ENCODE measurements at places on chromosomes 3 and 15.

- no peak for DNase-seq
Observed at GRCh38 chr3:116306720-116307119, 138.6 kb downstream of the LSAMP start.

DNA sequence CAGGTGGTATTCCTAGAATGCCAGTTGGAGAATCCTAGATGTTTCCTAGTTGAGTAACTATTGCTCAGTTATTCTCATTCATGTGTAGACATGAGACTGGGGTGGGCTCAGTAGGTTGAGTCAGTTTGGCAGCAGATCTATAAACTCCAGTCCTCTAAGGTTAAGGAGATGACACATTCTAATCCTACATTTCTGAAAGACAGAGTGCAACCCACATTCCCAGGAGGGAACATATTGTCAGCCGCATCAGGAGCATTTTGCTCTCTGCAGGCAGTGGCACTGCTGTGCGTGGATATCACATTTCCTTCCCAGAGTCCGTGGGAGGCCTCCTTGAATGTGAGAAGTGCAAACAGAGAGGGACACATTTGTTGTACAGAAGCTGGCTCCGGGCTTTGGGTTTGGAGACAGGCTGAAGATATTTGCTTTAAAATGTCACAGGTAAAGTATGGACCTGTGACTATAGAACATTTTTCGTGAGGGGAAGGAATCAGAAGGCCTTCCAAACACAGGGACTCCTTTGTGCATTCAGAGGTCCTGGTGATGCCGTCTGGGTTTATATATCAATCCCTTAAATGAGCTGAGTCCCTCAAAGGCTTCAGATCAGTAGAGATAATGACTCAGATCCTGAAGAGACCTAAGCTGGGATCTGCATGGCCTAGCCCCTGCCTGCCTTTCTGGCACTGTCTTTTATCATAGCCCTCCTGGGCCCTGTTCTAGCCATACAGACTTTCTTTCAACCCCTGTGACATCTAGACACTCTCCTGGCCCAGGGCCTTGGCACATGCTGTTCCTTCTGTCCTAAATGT, 156.5 kb downstream of the CADPS start:
- no peak for DNase-seq

DNA sequence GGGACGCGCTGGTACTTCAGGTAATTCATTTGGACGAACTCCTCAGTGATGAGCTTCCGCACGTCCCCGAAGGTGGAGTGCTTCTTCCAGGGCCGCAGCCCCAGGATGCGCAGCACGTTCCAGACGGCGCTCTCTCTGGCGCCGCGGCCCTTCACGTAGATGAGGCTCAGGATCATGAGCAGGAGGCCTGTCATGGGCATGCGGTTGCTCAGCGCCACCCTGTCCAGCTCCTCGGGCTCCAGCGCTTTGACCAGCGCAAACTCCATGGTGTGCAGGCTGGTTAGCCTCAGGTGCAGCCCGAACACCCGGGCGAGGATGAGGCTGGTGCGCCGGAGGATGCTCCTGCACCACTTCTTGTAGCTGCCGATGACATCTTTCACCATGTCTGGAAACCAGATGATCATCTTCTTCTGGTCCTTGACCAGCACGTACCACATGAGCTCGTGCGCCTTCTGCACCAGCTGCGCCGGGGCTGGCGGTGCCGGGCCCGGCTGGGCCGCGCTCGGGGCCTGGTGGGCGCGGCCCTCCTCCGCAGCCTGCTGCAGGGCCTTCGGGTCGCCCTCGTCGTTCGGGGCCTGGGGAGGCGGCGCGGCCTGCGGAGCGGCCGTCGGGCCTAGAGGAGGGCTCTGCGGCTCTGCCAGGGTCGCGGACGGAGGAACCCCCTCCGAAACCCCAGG, 501 bp downstream of the NDN start:
- DNase-seq: no peak

GRCh38 chr3:149895769-149896168, 74.9 kb downstream of the PFN2 start:
- no peak for DNase-seq

- DNase-seq: no peak
Observed at GRCh38 chr3:98406034-98406433, 15.6 kb downstream of the OR5K3 start.

DNA sequence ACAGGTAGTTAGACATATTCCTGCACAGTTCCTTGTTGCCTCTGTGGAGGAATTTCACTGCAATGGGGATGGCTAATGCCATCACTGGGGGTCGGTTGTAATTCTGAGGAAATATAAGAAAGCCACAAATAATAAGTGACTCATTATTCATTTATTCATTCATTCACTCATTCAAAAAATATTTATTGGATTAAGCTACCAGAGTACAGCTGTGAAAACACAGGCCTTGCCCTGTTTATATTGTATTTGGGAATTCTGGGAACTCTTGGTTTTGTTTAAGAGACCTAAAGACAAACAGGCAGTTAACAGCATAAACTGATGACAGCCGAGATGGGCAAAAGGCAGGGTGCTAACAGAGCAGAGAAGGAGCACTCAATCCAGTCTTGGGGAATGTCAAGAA, 23.6 kb downstream of the PTX3 start:
- DNase-seq: no peak

DNA sequence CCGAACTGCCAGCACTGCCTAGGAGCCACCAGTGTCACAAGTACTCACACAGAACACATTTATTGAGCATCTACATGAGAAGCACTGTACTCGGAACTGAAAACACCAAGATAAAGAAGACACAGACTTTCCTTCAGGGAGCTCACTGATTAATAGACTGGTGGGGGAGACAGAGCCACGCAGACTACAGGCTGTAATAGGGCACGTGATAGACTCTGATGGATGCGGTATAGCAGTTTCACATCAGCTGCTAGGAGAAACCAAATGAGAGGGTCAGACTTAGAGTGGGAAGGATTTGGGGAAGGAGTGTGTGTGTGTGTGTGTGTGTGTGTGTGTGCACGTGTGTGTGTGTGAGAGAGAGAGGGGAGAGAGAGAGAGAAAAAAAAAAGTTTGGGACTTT, 12.1 kb downstream of the EPHB1 start:
- DNase-seq: no peak

DNA sequence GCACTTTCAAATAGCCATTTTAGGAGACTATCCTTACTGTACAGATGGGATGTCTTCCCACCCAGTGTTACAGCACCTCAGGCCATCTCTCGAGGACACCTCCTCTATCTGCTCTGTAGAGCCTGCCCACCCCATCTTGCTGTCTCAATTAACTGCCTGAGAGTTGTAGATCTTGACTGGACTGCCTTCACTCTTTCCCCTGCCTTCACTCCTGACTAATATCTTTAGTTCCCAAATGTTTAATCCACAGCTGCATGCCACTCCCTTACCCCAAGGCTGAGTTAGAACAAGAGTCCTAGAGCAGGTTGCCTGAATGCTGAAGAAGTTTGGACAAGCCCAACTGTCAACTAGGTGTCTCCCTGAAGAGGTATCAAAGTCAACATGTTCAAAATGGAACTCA, 1.3 kb upstream of the PP2D1 start:
- no peak for DNase-seq

- no peak for DNase-seq
Observed at GRCh38 chr15:68712886-68713285, 107.8 kb downstream of the ANP32A start.

GRCh38 chr3:189272500-189273119, 100.8 kb downstream of the TPRG1 start:
- DNase-seq: no peak

GRCh38 chr3:18234717-18235335, 190.3 kb downstream of the SATB1 start:
- no peak for DNase-seq

- DNase-seq: no peak
Observed at GRCh38 chr3:49761661-49762060, 24.7 kb downstream of the IP6K1 start.

- no peak for DNase-seq
Observed at GRCh38 chr3:155778462-155778861, 27.6 kb downstream of the C3orf33 start.

- DNase-seq: no peak
Observed at GRCh38 chr15:68704496-68705021, 116.1 kb downstream of the ANP32A start.

DNA sequence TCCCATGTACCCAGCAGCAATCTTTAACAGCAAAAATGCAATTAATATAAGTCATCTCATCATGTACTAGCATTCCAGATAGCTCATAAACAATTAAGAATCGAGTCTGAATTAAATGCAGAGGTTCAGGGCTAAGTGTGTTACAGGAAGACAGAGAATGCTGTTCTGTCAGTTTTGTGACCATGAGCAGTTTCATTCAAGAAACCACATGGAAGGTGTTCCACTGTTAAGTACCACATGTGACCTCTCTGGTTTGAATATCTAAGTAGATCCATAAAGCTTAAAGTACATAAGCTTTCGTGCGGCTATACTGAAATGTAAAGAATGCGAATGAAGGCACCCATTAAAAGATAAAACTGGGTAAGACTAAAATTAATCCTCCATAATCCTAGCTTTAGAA, 272.3 kb downstream of the IL5RA start:
- no peak for DNase-seq

DNA sequence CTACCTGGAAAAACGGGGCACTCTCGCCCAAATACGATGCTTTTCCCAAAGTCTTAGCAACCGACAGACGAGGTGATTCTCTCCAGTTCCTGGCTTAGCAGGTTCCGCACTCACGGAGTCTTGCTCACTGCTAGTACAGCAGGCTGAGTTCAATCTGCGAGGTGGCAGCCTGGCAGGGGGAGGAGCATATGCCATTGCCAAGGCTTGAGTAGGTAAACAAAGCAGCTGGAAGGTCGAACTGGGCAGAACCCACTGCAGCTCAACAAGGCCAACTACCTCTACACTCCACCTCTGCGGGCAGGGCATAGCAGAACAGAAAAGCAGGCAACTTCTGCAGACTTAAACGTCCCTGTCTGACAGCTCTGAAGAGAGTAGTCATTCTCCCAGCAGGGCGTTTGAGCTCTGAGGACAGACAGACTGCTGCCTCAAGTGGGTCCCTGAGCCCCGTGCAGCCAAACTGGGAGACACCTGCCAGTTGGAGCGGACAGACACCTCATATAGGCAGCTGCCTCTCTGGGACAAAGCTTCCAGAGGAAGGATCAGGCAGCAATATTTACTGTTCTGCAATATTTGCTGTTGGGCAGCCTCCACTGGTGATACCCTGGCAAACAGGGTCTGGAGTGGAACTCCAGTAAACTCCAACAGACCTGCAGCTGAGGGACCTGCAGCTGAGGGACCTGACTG, 73.4 kb upstream of the CADM2 start:
- no peak for DNase-seq

DNA sequence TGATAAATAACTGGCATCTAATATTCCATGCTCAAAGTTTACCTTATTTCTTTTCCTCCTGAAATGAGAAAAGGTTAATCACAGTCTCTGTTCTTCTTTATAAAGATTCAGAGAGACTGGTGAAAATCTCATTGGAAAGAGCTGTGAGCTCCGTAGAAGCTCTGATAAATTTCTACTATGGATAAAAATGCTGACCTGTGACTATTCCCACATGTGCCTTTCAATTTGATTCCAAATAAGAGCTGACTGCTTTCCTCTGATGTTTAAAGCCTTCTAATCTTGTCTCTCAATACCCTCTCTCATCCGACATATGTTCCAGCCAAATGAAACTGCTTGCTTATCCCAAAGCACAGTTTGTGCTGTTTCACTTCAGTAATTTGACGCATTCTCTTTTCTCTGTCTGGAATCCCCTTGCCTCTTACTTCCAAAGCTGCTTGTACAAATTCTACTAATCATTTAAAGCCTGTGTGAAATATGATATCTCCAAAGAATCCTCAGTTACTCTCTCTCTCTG, 130.1 kb downstream of the RTP4 start:
- no peak for DNase-seq

- no peak for DNase-seq
Observed at GRCh38 chr3:74075241-74075640, 450.5 kb upstream of the PDZRN3 start.

GRCh38 chr15:85128621-85129020, 147.0 kb downstream of the PDE8A start:
- DNase-seq: no peak

GRCh38 chr15:82966671-82967071, 14.2 kb upstream of the HOMER2 start:
- DNase-seq: no peak

- DNase-seq: no peak
Observed at GRCh38 chr3:56775838-56776555, 25.8 kb downstream of the ARHGEF3 start.

- DNase-seq: peak; percentile 32
Observed at GRCh38 chr3:42501681-42502428, 588 bp upstream of the VIPR1 start.

DNA sequence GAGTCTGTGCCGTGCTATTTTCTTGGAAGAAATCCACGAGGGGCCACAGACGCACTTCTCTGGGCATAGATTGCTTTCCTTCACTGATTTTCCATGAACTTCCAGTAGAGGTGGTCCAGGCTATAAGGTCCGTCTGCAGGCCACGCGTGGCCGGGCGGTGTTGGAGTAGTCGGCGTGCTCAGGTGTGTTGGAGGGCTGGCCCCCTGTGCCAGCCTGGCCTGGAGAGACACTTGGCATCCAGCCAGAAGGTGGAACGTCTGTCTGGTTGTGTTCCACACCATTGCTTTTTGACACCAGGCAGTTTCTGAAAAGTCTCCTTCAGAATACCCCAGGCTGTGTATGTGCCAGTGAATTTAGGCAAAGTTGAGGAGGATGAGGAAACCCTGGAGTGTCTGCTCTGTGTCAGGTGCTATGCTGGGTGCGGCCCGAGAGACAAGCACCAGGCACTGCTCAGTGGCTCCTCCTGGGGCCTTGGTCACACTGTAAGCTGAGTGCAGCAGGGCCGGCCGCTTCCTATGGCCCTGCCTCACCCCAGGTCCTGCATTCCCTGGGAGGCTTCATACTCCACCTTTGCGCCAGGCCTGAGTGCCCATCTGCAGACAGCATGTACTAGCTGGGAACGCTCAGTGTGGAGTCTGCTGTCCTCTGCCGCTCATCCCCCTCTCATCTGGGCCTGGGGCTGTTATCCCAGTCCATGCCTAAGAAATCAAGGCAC, 52.1 kb upstream of the TAMM41 start:
- no peak for DNase-seq

DNA sequence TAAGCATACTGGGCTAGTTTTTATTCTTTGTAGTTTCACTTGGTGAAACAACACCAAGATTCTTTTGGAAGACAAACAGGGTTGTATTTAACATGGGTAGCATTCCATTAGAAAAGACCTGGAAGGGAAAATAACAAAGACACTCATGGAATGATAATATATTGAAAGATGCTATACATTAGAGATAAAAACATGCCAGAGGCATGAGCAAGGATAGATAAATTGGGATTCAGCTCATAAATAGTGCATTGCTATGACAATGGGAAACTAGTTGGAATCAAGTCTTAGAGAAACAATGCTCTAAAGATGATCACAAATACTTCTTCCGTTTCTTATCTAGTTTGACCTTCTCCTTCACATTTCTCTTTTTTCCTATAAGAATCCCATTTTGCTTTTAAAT, 677.4 kb downstream of the ZNF385D start:
- no peak for DNase-seq

GRCh38 chr3:16257309-16257708, 7.4 kb downstream of the DPH3 start:
- DNase-seq: no peak

DNA sequence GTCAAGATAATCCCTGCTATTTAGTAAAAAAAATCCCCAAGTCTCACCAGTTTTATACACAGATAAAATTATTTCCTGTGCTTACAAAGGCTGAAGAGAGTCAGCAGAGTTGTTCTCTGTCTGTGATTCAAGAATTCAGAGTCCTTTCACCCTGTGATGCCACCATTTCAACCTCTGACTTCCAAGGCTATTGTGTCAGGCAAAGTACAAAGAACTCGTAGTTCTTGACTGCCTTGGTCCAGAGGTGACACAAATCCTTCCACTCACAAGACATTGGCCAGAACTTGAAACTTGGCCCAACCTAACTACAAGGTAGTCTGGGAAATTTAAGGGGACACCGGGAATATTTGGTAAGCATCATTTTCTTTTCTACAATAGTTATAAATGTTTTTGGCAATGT, 34.9 kb upstream of the CMC1 start:
- no peak for DNase-seq
